ENCODE measurements at places on chromosomes 6 and 20.

DNA sequence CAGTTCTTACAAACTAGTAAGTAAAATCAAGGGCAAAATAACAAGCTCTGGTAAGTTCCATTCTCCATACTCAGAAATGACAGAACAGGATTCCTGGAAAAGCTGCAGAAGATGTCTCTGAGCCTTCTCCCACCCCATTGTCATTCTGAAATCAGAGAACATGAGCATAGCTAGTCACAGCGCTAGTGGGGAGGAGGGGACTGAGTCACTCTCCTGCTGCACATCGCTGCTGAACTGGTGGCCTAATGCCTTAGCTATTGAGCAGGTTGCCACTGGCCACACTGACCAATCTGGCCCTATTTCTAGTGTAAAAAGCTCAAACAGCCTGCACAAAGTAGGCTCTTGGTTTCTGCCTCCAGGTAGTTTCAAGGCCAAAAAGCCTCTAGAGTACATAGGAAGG lies 26.1 kb upstream of the RIPPLY2 start:
- no peak for DNase-seq

DNA sequence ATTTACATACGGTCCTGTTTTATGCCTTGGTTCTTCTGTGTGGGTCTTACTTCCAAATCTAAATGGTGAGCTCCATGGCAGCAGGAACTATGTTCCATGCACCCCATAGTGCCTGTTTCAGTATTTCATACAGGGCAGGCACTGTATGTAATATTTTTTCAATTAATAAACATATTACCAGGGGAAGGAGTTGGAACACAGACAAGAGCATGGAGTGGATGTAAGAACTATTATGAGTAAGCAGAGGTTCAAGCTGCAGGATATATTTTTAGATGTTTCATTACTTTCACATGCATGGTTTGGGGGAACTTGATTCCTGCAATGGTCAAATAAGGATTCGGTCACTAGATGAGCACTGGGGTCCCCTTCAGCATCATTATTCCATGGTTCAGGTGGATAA lies 108.3 kb downstream of the KIF13A start:
- DNase-seq: no peak

DNA sequence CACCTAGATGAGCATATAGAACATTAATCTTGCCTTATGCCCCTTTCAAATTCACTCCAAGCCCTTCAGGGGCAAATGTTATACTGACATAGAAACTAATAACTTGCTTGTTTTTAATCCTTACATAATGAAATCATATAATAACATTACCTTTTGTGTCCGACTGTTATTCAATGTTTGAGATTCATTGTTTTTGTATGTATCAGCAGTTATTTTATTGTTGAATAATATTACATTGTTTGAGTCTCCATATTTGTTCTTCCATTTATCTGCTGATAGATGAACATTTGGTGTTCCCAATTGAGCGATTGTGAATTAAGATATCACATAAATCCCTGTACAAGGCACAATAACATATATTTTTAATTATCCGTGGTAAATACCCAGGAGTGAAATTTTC lies 6.0 kb downstream of the SEMG1 start:
- no peak for DNase-seq

DNA sequence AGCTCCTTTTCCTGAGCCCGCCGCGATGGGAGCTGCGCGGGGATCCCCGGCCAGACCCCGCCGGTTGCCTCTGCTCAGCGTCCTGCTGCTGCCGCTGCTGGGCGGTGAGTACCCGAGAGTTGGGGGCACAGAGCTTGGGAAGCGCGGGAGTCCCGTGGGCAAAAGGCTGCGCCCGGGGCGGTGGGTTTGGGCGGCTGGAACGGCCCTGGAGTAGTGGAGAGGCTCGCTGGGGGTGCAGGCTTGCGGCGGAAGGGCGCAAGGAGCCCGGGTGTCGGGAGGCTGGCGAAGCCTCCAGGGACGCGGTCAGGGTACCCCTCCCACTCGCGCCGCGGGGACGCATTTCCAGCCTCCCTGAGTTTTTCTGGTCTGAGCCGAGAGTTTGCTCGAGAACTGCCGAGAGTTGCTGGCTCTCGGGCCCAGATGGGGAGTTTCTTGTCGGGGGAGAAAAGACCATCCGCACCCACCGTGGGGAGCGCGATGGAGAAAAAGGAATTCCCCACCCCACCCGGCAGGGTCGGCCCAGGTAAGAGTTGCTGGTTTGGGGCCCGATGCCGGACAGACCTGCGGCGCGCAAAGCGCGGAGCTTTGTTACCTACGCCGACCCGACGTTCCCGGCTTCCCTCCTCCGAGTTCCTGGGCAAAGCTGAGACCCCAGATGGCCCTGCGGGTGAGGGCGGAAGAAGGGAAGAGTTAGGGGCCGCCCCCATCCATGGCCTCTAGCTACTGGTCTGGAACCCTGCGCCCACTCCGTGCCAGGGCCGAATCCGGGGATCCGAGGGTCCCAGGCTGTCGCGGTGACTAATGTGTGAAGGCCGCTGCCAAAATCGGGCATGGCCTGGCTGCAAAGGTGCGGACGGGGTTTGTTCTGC lies 584 bp downstream of the PTK7 start:
- peak; percentile 18 for DNase-seq

DNA sequence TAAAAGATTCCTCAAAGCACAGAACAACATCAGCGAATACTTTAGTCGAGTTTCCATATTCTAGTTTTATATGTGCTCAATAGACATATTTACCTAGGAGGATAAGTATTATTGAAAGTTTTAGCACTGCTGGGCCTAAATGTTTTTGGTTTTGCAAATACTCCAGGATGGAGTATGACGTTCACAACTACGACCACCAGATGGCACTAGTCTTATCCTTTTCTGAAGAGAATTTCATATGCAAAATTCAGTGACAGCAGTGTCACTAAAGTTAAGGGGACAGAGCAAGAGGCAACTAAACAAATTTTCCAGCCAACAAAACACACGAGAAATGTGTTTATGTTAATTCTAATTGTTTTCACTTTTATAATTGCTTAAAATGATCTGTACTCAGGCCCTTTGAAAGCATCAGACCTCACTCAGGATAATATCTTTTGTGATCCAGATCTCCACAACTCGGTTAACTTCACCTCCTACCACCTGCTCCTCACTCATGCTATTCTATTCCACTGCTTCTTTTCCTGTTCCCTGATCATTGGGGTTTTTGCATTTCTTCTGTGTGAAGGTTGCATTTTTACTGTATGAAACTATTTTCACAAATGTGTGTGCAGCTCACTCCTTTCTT lies 220.8 kb downstream of the TRDN start:
- DNase-seq: peak; percentile 22

DNA sequence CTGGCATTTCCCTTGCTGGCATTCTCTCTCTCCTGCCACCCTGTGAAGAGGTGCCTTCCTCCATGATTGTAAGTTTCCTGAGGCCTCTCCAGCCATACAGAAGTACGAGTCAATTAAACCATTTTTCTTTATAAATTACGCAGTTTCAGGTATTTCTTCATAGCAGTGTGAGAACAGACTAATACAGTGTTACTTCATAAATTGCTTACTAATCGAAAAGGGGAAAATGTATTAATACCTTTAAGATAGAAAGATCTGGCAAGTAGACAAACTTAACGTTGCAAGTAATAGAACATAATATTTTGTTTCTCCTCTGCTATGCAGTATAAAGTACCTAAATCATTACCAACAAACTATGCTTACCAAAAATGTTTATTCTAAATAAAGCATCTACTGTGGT lies 178.3 kb upstream of the LAMA2 start:
- no peak for DNase-seq

DNA sequence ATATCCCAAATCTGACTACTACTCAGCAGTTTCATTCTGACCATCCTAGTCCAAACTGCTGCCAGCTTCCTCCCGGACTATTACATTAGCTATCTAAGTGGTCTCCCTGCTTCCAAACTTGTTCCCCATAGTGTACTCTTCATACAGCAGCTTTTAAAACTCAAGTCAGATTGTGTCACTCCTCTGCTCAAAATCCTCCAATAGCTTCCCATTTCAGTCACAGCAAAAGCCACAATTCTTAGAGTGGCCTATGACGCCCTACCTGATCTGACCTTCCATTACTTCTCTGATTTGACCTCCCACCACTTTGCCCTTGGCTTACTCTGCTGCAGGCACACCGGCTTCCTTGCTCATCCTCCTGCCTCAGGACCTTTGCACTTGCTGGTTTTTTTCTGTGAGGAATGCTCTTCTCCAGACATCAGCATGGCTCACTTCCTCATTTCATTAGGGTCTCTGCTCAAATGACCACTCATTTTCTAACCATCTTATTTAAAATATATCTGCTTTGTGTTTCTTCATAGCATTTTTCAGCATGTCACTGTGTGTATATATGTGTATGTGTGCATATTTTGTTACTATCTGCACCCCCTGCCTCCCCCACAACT lies 111.1 kb upstream of the DTNBP1 start:
- DNase-seq: no peak
